GM20000 (cell line): ENCODE measurements at places on chromosomes 1 and 21.
A peak's percentile ranks its signal among the peaks of the same experiment; 100 is the strongest.

- no peak for DNase-seq
Observed at GRCh38 chr1:8639148-8639547, 178.3 kb downstream of the RERE start.

DNA sequence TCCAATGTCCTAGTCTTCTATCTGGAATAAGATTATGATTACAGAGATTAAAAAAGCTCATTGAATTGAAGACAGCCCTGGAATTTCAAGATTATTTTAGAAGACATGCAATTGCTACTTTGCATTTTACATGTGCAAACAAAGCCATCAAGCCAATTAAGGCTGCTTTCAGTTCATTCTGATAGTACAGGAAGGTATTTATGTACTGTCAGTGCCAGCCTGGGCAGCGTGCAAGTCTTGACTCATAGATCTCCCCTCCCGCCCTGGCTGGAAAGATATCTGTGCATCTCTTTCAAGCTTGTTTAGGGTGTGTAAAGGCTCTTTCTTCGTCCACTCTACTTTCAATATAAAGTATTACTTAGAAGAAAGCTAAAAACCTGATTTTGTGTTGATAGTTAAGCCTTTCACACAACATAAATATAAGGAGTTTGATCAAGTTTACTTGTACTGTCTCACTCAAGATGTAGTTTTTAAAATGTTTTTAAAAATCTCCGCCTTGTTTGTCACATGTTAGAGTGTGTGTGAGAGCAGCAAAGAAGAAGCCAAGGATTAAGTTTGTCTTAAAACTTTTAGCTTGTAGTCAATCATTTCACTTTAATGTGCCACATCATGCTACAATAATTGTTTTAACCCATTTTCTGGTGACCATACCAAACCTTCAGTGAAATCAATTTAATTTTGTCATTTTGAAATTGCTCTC is 13.6 kb upstream of the LYPLAL1 start:
- no peak for DNase-seq

DNA sequence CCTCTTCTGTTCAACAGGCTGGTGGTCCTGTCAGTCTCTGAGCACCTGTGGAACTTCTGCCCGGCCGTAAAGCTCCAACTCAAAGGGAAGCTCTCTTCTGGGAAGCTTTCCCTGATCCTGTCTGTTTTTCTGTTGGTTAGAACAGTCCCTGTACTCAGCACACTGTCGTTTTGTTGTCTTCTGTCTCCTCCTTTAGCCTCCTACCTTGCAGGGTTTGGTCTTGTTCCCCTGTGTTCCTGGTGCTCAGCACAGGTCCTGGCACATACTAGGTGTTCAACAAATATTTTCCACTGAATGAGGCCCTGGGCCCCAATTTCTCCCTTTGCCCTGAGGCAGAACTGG is 328 bp upstream of the KDF1 start:
- DNase-seq = no peak

- DNase-seq = no peak
Observed at GRCh38 chr21:29387598-29387997, 88.9 kb downstream of the BACH1 start.

- peak; percentile 33 for DNase-seq
Observed at GRCh38 chr1:241485554-241485992, 34.0 kb downstream of the FH start.
